ENCODE measurements at places on chromosomes 2 and 18.

DNA sequence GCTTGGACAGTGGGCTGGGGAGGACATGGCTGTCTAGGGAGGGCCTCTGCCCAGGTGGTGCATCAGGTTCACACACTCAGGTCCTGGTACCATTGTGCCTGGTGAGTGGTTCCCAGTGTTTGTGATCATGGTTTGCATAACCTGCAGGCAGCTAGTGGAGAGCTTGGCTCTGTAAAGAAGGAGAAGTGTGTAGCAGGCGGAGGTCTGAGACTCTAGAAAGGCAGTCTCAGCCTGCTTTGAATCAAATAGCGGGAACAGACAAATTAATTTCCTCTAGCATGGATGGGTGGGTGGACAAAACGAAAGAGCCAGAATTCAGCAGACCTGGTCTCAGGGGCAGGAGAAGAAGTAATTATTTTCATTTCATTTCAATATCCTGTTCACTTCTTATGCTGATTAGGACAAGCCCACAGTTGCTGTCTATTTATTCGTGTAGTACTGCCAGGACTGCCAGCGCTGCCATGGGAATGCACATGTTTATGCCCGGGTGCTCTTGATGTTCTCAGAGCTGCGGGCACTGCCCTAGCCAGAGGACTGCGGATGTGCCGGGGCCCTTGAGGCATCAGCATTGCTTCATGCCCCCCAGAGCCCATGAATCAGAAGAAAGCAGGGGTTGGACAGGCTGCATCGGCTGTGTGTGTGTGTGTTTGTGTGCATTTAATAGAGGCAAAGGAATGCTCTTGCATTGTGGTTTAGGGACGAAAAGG, 45.4 kb upstream of the DLX2 start:
- H3K4me3 ChIP-seq = no peak overlapping the region
- no peak overlapping the region for H3K27ac ChIP-seq

- no peak overlapping the region for H3K27ac ChIP-seq
- DNase-seq = peak; percentile 38
- H3K4me3 ChIP-seq = no peak overlapping the region
- no peaks in the 10 kb centered on the region for H3K4me1 ChIP-seq
- H3K36me3 ChIP-seq = no peaks in the 10 kb centered on the region
These were observed 1621.3 kb downstream of the SUCLG1 start for GRCh38 chr2:82837588-82838304.

DNA sequence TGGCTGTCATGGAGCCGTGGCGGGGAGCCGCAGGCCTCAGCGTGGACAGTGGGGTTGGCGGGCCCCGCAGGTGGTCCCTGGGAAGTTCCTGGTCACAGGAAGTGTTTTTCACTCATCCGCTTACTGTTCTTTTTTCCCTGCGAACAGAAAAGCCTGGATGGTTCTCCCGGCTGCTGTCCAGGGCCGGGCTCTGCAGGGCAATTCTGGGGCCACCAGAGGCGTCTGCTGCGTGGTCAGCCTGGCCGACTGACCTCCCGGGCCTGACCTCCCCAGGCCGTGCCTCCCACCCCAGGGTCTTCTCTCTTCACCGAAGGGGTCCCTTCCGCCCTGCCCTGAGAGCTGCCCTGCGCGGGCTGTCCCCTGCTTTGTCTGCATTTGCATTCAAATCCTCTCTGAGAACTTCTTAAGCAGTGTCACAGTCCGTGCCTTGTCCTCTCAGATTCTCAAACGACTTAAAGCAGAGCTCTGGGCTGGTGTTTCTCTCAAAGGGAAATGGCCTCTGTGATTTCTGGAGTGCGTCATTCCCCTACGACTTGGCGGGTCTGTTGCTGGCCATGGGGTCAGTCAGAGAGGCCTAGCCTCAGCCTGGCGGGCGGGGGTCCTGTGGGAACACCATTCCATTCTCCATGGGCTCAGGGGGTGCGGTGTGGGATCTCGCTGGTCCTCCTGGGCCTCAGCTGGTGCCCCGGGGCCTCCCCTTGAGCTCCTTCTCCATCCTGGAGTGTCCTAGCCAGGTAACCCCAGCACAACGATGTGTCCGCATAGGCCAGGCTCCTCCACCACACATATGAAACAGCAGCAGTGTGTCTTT, 38.3 kb downstream of the KLHL29 start:
- no peaks in the 10 kb centered on the region for H3K4me1 ChIP-seq
- H3K36me3 ChIP-seq = no peaks in the 10 kb centered on the region
- no peaks in the 10 kb centered on the region for H3K27me3 ChIP-seq
- DNase-seq = no peak
- H3K27ac ChIP-seq = no peak overlapping the region
- H3K4me3 ChIP-seq = no peak overlapping the region

DNA sequence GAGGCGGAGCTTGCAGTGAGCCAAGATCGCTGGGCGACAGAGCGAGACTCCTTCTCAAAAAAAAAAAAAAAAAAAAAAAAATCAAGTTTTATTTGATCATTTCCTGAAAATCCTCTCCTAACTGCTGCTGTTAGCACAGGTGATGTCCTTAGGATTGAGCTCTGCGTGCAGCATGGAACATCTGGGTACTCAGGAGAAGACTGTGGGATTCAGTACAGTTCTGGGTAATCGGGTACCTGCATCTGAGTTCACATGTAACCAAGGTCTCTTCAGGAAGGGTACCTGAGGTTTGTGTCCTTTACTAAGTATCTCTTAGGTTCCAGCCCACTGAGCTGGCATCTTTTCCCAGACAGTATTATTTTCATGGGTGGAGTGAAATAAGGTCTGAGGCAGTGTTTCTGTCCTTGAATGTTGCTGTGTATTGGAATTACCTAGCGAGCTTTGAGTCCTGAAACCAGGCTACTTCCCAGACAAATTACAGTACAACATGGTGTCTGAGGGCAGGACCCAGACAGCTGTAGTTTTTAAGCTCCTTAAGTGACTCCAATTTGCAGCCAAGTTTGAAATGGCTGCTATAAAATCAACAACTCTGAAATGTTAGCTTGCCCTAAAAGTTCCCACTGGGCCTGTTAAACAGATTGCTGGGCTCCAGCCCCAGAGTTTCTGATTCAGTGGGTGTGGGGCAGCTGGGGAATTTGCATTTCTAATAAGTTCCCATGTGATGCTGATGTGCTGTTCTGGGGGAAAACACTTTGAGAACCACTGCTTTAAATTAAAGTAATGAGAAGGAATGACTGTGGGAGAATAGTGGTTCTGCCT, 120.5 kb downstream of the PMAIP1 start:
- no peaks in the 10 kb centered on the region for H3K36me3 ChIP-seq
- no peak overlapping the region for H3K4me3 ChIP-seq
- H3K27ac ChIP-seq = peak overlapping the region; percentile 8
- no peaks in the 10 kb centered on the region for H3K4me1 ChIP-seq
- no peak for DNase-seq
- H3K27me3 ChIP-seq = no peaks in the 10 kb centered on the region

GRCh38 chr2:143150287-143150686, 21.1 kb downstream of the ARHGAP15 start:
- no peak overlapping the region for H3K27ac ChIP-seq
- no peaks in the 10 kb centered on the region for H3K36me3 ChIP-seq
- no peak for DNase-seq
- no peak overlapping the region for H3K4me3 ChIP-seq
- no peaks in the 10 kb centered on the region for H3K27me3 ChIP-seq
- H3K4me1 ChIP-seq = no peaks in the 10 kb centered on the region

- no peaks in the 10 kb centered on the region for H3K27me3 ChIP-seq
- no peak overlapping the region for H3K4me3 ChIP-seq
- DNase-seq = no peak
These were observed 110.1 kb downstream of the GALNT1 start for GRCh38 chr18:35691625-35692024.

- H3K4me1 ChIP-seq = no peaks in the 10 kb centered on the region
- no peaks in the 10 kb centered on the region for H3K27me3 ChIP-seq
- peak; percentile 45 for DNase-seq
- no peak overlapping the region for H3K4me3 ChIP-seq
- H3K27ac ChIP-seq = no peak overlapping the region
These were observed 196.1 kb upstream of the MYT1L start for GRCh38 chr2:2527148-2527547.

DNA sequence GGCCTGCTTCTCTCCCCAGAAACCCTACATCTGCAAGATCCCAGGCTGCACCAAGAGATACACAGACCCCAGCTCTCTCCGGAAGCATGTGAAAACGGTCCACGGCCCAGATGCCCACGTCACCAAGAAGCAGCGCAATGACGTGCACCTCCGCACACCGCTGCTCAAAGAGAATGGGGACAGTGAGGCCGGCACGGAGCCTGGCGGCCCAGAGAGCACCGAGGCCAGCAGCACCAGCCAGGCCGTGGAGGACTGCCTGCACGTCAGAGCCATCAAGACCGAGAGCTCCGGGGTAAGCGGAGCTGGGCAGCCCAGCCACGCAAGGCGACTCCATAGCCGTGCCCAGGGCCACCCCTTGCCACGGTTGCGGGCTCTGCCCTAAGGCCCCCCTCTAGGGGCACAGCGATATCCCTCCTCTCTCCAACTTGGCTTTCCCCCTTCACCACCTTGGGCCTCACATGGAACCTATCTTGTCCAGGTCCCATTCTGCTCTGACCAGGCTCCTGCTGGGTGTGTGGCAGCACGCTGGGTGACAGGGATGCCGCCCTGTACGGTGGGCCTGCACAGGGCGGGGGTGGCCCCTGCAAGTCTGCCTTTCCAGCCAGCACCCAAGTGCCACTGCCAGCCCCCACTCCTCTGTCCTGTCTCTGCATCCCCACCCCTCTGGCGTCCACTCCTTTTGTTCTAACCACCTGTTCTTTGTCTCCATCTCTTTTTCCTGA, 248.9 kb downstream of the GLI2 start:
- peaks cover 2% of the 10 kb centered on the region for H3K36me3 ChIP-seq
- H3K4me1 ChIP-seq = no peaks in the 10 kb centered on the region
- H3K27me3 ChIP-seq = no peaks in the 10 kb centered on the region

DNA sequence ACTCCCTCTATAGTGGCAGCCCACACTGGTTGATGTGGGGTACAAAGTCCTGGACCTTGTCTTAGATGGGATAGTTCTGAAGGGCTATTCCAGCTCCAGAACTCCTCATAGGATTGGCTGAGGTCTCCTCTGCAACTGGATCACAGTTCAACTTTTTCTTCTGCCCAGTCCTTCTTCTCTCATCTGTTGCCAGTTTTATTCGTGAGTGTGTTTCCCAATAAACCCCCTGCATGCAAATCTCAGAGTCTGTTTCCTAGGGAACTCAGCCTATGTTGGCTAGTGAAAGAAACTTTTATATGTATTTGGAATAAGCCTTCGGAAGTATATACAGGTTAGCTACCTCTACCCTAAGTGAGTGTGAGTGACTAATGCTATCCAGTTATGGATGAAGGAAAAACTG, 823.4 kb downstream of the SLC4A3 start:
- H3K36me3 ChIP-seq = no peaks in the 10 kb centered on the region
- no peak overlapping the region for H3K27ac ChIP-seq
- H3K4me1 ChIP-seq = no peaks in the 10 kb centered on the region
- no peak for DNase-seq
- no peaks in the 10 kb centered on the region for H3K27me3 ChIP-seq
- H3K4me3 ChIP-seq = no peak overlapping the region

- peaks cover 3% of the 10 kb centered on the region for H3K4me1 ChIP-seq
- H3K27ac ChIP-seq = no peak overlapping the region
- no peak overlapping the region for H3K4me3 ChIP-seq
- H3K36me3 ChIP-seq = no peaks in the 10 kb centered on the region
These were observed 114.9 kb downstream of the QPCT start for GRCh38 chr2:37459095-37459981.

- DNase-seq = no peak
- H3K27me3 ChIP-seq = no peaks in the 10 kb centered on the region
- H3K4me1 ChIP-seq = no peaks in the 10 kb centered on the region
- no peaks in the 10 kb centered on the region for H3K36me3 ChIP-seq
- no peak overlapping the region for H3K27ac ChIP-seq
- H3K4me3 ChIP-seq = no peak overlapping the region
These were observed 83.4 kb downstream of the SLC25A12 start for GRCh38 chr2:171810422-171811244.

DNA sequence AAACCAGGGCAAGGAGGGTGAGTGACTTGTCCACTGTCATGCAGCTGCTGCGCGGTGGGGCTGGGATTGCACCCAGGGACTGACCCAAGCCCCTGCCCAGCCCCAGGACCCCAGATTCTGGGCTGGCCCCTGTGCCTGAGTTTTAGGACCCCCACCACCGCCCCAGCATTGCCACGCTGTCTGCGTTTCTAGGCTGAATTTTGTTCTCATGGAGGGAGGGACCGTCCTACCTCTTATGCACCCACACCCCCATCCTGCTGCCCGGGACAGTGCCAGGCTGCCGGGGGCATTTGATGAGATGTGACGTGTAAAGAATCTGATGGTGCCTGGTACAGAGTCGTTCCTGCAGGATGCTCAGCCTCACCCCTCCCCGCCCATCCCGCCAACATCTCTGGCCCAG, 111.0 kb upstream of the ODC1 start:
- H3K4me3 ChIP-seq = no peak overlapping the region
- H3K4me1 ChIP-seq = no peaks in the 10 kb centered on the region
- no peak for DNase-seq
- no peak overlapping the region for H3K27ac ChIP-seq
- no peaks in the 10 kb centered on the region for H3K27me3 ChIP-seq

DNA sequence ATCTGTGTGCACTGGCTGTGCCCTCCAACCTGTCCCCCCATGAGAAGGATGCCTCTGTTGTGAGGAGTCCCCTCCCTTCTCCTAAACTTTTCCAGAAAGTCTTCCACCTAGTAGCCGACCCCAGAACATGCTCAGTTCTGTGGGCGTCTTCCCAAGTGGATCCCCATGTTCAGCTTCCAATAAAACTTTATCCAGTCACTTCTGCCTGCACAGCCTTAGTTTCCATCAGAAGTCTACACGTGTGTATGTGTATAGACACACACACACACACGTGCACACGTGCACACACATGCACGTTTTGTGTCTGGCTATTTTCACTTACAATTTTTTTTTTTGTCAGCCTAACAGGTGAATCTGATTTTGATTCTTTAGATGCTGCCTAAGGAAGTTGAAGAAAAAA, 115.1 kb downstream of the RTP5 start:
- no peak overlapping the region for H3K27ac ChIP-seq
- H3K36me3 ChIP-seq = no peaks in the 10 kb centered on the region
- DNase-seq = no peak
- no peaks in the 10 kb centered on the region for H3K4me1 ChIP-seq
- H3K27me3 ChIP-seq = no peaks in the 10 kb centered on the region

GRCh38 chr2:26575836-26576564, 65.2 kb downstream of the CIB4 start:
- no peak overlapping the region for H3K4me3 ChIP-seq
- no peaks in the 10 kb centered on the region for H3K27me3 ChIP-seq
- H3K27ac ChIP-seq = no peak overlapping the region
- H3K4me1 ChIP-seq = no peaks in the 10 kb centered on the region
- no peaks in the 10 kb centered on the region for H3K36me3 ChIP-seq

DNA sequence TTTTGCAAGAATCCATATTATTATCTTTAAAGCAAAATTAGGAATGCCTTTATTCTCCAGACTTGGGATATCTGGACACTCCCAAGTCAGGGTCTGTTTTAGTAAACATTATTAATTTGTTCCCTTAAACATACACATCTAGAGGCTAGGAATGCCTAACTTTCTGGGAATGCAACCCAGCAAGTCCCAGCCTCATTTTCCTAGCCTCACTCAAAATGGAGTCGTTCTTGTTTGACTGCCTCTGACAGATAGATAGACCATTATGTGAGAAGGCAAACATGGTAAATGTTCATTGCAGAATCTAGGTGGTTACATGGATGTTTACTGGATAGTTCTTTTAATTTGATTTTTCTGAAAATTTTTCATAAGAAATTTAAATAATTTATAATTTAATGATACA, 270.1 kb upstream of the STON1 start:
- H3K4me3 ChIP-seq = no peak overlapping the region
- no peaks in the 10 kb centered on the region for H3K36me3 ChIP-seq
- H3K4me1 ChIP-seq = no peaks in the 10 kb centered on the region
- no peak for DNase-seq
- no peaks in the 10 kb centered on the region for H3K27me3 ChIP-seq
- no peak overlapping the region for H3K27ac ChIP-seq

GRCh38 chr2:75241696-75242095, 42.4 kb upstream of the TACR1 start:
- no peaks in the 10 kb centered on the region for H3K27me3 ChIP-seq
- no peaks in the 10 kb centered on the region for H3K4me1 ChIP-seq
- H3K4me3 ChIP-seq = no peak overlapping the region
- H3K27ac ChIP-seq = no peak overlapping the region
- peak; percentile 69 for DNase-seq

Measured in mesendoderm (in vitro differentiated cells).